Skin of body (tissue), 3 donors: ENCODE measurements at places on chromosomes 12 and 14. TPM values are rescaled to one million over a fixed set of nuclear protein-coding genes. Genes with fewer than 3 reads are reported as not detected.
A peak's percentile ranks its signal among the peaks of the same experiment; 100 is the strongest.

Gene CPSF2
- total RNA-seq, result 20.4 TPM

Gene KRT72
- 12.0 TPM for total RNA-seq

Gene GALNT4
- total RNA-seq, result 8.0 TPM

Gene ZFHX2
- 0.39 TPM for total RNA-seq

Gene ERP27
- 1.9 TPM for total RNA-seq

Gene FAM186B
- total RNA-seq, result 0.59 TPM

DNA sequence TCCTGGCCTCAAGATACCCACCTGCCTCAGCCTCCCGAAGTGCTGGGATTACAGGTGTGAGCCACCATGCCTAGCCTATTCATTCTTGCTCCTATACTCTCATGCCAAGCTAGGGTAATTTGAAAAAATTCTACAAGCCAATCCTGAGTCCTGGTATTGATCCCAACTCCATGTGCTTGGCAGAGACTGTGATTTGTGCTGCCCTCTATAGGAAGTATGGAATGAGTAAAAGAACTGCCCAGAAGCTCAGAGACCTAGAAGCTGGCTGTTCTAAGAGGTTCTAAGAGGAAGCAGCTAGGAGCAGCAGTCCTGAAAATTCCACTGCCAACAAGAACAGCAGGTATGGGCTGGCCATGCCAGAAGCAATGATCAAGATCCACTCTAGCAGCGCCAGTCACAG, 402.5 kb downstream of the PCNX1 start:
- DNase-seq, result no peak

DNA sequence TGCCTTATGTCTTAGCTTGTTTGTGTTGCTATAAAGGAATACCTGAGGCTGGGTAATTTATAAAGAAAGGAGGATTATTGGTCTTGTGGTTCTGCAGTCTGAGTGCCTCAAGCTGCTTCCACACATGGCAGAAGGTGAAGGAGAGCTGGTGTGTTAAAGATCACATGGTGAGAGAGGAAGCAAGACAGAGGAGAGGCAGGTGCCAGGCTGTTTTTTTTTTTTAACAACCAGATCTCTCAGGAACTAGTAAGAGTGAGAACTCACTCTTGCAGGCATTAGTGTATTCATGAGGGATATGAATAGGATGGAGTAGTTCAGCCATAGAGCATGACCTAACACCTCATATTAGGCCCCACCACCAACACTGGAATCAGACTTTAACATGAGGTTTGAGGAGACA, 123.4 kb downstream of the CMAS start:
- DNase-seq, result no peak

DNA sequence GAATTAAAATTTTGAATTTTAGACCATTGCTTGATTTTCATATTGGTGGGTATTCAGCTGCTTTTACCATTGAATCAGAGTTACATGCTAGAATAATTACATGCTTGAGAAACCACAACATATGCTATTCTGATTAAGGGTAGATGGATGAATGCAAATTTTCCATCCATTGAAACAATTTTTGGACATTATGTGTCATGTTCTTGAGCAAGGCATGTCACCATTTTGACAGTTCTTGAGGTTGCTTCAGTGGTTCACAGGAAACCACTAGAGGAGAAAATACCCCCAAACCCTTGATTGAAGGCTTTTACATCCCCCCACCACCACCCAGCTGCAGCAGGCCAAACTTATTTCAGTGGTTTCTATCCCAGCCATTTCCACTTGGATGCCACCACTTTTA, 13.5 kb downstream of the UBR7 start:
- peak; percentile 3 for DNase-seq

- no peak for DNase-seq
These were observed 163.9 kb downstream of the ETNK1 start for GRCh38 chr12:22788913-22789312.

DNA sequence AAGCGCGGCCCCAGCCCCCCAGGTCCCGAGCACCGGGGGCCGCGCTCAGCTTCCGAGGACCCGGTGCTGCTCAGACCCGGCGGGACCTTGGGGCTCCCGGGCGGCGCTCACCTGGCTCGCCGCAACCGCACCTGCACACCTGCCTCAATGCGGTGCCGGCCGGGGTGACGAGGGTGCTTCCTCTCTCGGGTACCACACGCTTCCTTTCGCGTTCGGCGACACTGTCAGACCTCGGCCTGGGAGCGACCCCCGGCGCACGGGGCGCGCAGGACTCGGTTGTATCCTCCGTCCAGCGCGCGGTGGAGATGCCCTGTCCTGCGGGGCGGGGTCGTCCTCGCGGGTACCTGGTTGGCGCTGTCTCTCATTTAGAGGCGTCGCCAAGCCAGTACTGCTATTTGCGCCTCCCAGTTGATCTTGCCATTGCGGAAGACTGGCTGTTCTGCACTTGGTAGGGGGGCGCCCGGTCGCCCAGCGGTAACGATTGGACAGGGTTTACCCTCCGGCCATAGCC, 718 bp downstream of the PACS2 start:
- no peak for DNase-seq

DNA sequence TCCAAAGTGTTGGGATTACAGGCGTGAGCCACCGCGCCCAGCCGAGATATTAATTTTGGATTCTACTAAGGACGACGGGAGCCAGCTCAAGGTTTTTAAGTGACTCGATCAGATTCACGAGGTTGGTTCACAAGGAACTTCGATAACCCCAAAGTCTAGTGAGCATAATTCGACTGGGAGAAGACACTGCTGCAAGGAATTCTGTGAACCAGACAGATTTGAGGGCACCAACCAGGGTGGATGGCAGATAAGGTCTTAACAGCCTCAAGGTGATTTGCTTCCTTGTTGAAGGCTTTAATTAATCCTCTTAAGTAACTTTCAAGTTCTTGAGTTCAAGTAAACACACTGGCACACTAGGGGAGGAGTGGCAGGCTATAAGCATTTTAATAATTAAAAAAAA, 1.1 kb upstream of the KLHDC2 start:
- DNase-seq, result no peak

GRCh38 chr12:7647071-7647470, 18.6 kb downstream of the APOBEC1 start:
- DNase-seq, result no peak

GRCh38 chr12:21697904-21698630, 40.4 kb upstream of the LDHB start:
- peak; percentile 23 for DNase-seq

DNA sequence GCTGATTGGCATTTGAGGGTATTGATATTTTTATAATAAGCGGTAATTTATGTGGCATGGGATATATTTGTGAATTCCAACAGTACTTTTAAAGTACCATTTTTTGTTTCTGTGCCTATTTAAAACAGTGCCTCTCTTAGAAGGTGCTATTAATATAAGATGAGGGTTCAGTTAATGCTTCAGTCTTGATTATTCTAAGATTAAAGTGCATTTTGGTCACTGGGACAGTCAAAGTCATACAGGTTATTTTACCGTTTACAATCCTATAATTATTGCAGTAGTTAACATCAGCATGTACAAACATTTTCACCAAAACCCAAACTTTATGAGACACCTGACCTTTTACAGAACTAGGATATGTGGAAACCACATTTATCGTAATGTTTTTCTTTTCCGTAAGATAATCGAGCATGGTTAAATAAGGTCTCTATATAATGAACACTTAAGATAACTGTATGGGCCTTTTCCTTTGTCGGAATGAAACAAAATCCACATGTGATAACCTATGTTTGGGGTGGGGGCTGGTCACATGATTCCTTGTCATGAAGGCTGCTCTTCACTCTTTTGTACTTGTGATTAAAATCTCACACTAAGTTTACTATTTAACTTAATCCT, 37.7 kb upstream of the DNM1L start:
- no peak for DNase-seq

DNA sequence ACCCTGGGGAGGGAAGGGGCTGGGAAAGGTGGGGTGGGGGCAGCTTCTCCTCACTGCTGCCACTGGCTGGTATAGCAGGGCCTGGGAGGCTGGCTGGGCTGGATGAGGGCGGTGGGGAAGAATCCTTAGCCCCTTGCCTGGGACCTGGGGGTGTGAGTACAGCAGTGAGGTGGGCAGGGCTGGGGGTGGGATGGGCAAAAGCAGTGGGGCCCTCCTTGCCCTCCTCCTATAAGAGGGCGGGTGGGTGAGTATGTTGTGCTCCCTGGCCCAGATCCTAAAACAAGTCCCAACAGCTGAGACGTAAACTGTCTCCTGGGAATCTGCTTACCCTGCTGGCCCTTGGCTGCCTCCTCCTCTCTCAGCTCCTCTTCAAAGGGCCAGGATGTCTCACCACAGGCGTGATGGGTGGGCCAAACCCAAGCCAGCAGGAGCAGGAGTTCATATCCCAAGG, 2.2 kb downstream of the NCKAP5L start:
- peak; percentile 26 for DNase-seq

DNA sequence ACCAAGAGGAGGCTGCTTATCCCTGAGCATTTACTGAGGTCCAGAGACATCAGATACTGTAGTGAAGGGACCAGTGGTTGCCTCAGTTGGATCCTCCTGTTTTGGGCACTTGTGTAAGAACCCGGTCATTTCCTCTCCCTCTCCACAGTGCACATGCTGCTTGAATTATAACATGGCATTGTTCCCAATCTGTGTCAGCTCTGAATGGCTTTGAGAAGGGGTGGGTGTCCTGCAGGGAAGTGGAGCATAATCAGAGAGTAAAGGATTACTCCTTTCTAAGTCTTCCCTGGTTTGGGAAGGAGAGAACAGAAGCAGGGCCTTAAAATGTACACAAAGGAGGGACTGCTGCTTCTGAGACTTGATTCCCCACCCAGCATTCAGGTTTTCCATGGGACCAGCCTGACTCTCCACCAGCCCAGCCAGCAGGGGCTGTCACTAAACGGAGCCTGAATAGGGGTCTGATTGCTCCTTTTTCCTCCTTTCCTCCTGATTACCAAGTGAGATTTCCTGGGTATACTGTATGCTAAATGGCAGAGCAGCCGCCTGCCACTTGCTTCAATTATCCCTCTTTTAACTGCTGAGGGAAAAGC, 78.4 kb downstream of the NRXN3 start:
- DNase-seq, result peak; percentile 50

DNA sequence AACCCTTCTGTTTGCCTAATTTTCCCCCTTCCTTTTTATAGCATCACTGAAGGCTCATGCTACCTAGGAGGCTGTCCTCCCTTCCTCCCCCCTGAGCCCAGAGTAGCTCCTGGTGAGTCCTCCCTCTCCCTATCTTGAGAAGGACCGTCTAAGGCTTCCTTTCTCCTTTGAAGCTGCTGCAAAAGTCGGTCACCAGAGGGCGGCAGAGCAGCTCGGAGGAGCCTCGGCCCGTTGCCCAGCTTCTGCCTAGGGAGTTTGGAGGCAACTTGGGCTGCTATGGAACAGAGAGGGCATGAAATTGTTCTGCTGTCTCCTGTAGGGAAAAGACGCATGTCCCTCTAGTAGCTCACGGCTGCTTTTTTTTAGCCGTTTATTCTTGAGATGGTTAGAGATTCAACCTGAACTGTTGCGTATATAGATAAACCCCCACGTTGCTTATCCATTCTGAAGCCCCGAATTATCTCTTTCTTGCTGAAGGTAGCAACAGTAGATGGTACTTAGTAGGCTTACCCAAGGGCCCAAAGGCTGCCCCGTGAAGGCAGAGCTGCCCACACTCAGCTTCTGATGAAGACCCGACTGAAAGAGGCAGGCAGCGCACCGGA, 5.7 kb downstream of the WNT5B start:
- DNase-seq, result peak; percentile 52

DNA sequence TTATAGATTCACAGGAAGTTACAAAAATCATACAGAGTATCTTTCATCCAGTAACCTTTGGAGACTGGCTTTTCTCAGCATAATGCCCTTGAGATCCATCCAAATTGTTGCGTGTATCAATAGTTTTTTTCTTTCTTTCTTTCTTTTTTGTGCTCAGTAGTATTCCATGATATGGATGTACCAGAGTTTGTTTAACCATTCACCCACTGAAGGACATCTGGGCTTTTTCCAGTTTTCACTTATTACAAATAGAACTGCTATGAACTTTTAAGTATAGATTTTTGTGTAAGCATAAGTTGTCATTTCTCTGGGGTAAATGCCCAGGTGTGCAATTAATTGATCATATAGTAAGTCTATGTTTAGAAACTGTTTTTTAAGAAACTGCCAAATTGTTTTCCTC, 79.4 kb downstream of the FBXL14 start:
- no peak for DNase-seq

GRCh38 chr14:55301437-55302121, 30.4 kb downstream of the FBXO34 start:
- no peak for DNase-seq

DNA sequence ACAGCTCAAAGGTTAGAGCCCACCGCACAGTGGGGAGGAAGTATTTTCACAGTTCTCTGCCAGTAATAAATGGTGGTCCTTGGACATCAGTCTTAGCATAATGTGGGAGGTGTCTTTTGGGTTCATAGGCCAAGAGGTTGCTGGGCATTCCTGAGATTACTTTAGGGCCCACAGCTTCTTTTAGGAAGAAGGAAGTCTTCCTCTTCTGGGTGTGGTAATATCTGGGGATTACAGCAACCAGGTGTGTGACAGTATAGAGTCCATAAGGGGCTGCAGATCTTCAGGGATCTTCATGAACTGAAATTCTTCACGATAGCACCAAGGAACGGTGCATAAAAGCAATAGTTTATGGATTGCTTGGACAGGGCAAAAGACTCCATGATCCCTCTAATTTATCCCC, 56.2 kb upstream of the PTGR2 start:
- DNase-seq, result no peak

DNA sequence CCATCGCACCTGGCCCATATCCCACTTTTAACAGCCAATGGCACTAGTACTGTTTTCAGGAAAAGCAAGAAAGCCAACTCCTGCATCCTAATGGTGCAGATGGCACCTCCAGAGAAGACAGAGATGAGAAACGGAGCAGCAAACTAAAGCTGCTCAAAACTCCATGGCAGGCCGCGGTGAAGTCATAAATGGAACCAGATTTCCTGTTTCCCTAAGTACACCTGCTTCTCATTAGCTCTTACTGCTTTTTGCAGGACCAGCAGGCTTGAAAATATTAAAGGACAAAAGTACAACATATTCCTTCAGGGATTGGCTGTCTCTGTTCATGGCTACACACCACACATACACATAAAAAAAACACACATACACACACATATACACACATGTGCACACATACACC, 36.7 kb upstream of the LGALS3 start:
- DNase-seq, result peak; percentile 87

- DNase-seq, result no peak
These were observed 65.0 kb upstream of the FGD4 start for GRCh38 chr12:32334371-32334777.

GRCh38 chr12:124040291-124040690, 67.3 kb downstream of the ZNF664 start:
- no peak for DNase-seq

- DNase-seq, result no peak
These were observed 431 bp downstream of the HIP1R start for GRCh38 chr12:122835750-122836026.
